ENCODE measurements at places on chromosomes 11 and 22. TPM values are rescaled to one million over a fixed set of nuclear protein-coding genes. Genes with fewer than 3 reads are reported as not detected.

- peak; percentile 70 for DNase-seq
Observed at GRCh38 chr11:1160231-1161101, 2.7 kb downstream of the MUC5AC start.

Gene SULT4A1
- not detected for total RNA-seq

GRCh38 chr11:124880290-124880611, 15.0 kb downstream of the ROBO3 start:
- DNase-seq = no peak

GRCh38 chr11:10388574-10388973, 66.5 kb upstream of the AMPD3 start:
- no peak for DNase-seq

DNA sequence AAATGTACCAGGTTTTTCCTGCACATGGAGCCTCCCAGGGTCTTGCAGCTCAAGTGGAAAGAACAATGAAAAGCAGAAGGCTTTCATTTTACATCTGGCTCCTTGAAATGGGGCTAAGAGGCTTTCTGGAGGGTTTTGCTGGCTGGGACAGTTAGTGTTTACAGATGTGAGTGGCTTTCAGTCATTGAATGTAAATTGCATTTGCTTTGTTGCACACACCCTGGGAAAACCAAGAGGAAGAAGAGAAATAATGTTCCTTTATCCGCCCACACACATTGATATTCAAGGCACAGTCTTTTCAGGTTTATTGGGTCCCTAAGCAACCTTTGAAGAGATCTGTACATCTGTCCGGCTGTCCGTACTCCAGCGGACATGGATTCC, 144.5 kb downstream of the SPON1 start:
- no peak for DNase-seq

- DNase-seq = no peak
Observed at GRCh38 chr22:32413719-32414118, 1.7 kb upstream of the RTCB start.

DNA sequence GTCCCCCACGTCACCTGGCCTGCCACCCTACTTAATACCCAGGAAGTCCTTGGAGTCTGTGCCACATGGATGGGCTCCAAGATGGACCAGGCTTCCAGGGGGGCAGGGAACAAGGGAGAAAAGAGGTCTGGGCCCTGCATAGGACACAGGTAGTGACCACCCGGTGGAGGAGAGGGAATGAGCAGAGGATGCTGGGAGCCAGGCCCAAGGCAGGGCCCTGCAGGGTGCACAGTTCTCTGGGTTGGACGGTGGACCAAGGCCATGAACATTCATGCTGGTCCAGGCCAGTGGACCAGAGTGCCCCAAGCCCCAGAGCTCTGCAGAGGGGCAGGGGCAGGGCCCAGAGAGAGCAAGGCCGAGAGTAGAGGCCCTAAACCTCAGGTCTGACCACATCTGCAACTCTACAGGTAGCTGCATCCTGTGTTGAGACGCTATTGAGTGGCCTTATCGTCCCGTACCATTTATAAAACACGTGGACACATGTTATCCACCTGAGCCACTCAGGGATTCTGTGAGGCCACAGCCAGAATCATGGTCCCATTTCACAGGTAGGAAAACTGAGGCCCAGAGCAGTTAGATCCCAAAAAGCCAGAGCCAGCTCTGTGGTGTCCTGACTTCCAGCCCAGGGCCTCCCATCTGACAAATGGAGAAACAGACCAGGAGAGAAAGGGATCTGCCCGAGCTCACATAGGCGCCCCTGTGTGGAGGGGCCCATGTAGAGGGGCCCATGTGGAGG, 46.4 kb downstream of the IGLL5 start:
- DNase-seq = no peak

Gene EXPH5
- total RNA-seq = 31.7 TPM
